CD4-positive, CD25-positive, alpha-beta regulatory T cell (primary cell): ENCODE measurements at places on chromosomes 12 and 14. TPM values are rescaled to one million over a fixed set of nuclear protein-coding genes. Genes with fewer than 3 reads are reported as not detected.

The MCRS1 gene
- 72.7 TPM for polyA plus RNA-seq

- no peak for DNase-seq
Measured at GRCh38 chr14:72917094-72917802, 9.0 kb upstream of the DCAF4 start.

DNA sequence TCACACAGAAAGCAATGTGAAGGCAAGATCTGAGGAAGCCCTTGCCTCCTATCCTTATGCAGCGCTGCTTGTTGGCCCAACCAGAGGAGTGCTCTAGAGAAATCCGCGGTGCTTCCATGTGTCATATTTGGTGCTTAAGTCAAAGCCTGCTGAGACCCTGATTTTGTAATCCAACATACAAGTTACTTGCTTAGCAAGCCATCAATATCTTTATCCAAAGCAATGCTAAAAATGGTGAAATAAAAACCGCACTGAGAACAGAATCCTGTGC is 250.0 kb downstream of the MED13L start:
- no peak for DNase-seq

The ACIN1 gene
- polyA plus RNA-seq = 6.8 TPM
